ENCODE measurements at places on chromosomes 6 and 20.

DNA sequence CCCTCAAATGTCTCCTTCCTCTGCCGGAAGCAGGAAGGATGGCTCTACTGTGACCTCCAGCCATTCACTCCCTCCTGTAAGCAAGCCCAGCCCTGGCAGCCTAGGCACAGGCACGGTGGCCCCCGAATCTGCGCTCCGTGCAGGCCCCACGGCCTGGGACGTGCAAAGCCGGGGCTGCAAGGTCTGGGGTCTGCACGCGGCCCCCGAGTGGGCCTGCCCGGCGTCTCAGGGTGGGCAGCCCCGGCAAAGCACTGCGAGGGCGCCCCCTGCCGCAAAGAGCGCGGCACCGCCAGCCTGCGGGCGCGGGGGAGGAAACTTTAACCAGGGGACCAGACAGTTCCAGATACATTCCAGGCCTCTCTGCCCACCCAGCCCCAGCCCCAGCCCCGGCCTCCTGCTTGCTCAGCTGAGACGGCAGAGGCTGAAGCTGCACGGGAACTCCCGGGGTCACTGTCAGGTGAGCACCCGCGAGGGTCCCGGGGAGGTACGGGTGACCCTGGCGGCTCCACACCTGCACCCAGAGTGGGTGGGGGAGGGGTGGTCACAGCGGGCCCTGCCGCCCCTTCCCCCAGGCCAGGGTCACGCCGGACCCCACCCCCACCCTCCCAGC lies 98.8 kb downstream of the ASXL1 start:
- peak; percentile 39 for DNase-seq

GRCh38 chr6:43622541-43622940 lies 6.5 kb downstream of the GTPBP2 start:
- DNase-seq, result no peak

- DNase-seq, result no peak
Measured at GRCh38 chr6:90719321-90720195, 132.7 kb upstream of the MAP3K7 start.

- DNase-seq, result no peak
Measured at GRCh38 chr20:52321396-52321795, 129.8 kb upstream of the ZFP64 start.

GRCh38 chr20:51631011-51631950 lies 88.8 kb upstream of the NFATC2 start:
- peak; percentile 95 for DNase-seq

DNA sequence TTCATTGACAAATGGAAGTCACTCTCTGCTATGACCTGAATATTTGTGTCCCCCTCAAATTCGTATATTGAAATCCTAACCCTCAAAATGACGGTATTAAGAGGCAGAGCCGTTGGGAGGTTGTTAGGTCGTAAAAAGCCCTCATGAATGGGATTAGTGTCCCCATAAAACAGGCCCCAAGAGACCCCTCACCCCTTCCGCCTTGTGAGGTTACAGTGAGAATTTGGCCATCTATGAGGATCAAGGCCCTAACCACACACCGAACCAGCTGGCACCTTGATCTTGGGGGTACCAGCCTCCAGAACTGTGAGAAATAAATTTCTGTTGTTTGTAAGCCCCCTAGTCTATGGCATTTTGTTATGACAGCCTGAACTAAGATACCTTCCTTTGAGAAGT lies 52.5 kb upstream of the SLC22A16 start:
- DNase-seq, result no peak

- no peak for DNase-seq
Measured at GRCh38 chr20:35742741-35743523, 872 bp upstream of the RBM39 start.
